ENCODE measurements at places on chromosomes 1 and 21.

DNA sequence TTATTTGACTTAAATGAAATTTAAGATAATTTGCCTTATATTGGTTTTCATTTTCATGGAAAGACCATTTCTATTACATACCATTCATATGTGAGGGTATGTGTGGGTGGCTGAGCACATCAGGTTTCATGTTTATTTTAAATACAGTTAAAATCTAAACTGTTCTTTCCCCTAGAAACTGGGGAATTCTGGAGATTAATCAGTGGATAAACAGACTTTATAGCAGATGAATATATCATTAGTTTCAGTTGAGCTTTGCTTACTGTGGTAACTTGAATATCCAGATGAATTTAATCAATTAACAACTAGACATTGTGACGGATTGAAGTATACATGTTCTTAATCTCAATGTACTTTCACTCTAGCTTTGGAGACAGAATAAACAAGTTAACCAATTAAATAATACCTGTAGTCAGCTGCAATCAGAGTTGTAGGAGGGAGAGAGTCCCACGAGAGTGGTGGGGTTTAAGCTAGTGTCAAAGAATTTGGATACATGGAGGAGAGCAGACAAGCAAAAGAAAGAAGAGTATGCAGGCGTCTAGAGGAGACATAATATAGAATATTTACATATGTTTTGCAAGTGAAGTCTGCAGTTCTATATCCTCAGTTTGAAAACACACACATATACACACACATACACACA is 97.6 kb downstream of the PDE4B start:
- no peak for DNase-seq

- DNase-seq, result no peak
Observed at GRCh38 chr1:208218237-208219097, 25.7 kb downstream of the PLXNA2 start.

- no peak for DNase-seq
Observed at GRCh38 chr1:215076322-215076721, 6.2 kb upstream of the KCNK2 start.

DNA sequence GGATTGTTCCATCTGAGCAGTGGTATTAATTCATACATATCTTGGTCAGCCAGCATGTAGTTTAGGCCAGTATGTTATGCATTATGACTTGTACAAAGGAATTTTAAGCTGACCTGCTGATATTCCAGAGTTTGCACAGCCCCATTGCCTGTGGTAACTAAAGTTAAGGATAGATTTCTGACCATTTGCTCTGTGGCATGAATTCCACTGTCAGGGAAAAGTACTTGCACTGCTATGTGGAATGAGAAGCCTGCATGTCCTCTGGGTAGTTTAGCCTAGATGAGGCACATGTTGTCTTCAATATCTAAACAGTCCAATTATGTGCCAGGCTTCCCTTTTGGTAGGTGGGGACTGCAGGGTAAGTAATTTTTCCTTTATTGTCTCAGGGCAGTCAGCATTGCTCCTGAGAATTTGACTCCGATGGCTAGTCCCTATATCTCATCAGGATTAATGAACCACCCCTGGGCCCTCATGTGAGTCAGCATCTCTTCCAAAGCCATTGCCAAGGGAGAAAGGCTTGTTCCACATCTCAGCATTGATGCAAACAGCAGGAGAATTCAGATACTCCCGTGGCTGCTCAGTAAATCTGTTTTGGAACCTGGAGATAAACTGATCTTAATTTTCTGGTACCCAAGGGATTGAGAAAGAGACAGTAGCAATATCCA is 30.2 kb downstream of the NEK7 start:
- no peak for DNase-seq

GRCh38 chr1:147377263-147378246 is 135.1 kb downstream of the CHD1L start:
- DNase-seq, result no peak

- DNase-seq, result no peak
Observed at GRCh38 chr21:37073417-37074196, 553 bp downstream of the TTC3 start.

GRCh38 chr1:156153362-156153761 is at the start of gene SEMA4A:
TSS of gene SEMA4A (plus strand) at chr1:156153585. CDS start at chr1:156154579, 994 bp downstream.
- DNase-seq, result no peak

GRCh38 chr1:36133484-36133883 is 8.5 kb upstream of the COL8A2 start:
- DNase-seq, result no peak

DNA sequence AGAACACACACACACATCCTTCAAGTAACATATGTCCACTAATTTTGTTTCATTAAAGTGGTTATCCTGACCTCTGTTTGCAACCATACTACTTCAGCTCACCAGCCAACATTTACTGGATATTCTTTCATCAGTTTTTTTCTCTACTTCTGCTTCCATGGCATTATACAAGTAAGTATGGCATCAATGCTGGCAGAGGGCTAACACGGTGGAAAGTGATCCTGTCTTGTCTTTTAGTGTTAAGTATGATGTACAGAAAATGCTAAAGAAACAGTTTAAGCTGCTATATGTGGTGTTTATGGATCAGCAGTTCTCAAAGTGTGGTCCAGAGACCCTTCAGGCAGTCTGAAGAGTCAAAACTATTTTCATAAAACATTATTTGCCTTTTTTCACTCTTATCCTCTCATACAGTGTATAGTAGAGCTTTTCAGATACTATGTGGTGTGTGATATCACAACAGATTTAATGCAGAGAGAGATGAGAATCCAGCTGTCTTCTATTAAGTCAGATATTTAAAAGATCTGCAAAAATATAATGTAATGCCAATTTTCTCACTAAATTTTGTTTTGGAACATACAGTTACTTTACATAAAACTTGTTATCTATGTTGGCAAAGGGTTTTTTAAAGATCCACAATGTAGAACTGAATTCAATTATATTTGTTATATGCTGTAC is 46.6 kb downstream of the FOXJ3 start:
- DNase-seq, result no peak

- DNase-seq, result no peak
Observed at GRCh38 chr1:31987135-31987619, 26.5 kb upstream of the KHDRBS1 start.

- DNase-seq, result no peak
Observed at GRCh38 chr1:113369040-113369439, 21.3 kb upstream of the MAGI3 start.

- no peak for DNase-seq
Observed at GRCh38 chr1:63362578-63362977, 4.8 kb upstream of the ALG6 start.

GRCh38 chr21:31879241-31879650 is 6.4 kb downstream of the HUNK start:
- DNase-seq, result no peak

DNA sequence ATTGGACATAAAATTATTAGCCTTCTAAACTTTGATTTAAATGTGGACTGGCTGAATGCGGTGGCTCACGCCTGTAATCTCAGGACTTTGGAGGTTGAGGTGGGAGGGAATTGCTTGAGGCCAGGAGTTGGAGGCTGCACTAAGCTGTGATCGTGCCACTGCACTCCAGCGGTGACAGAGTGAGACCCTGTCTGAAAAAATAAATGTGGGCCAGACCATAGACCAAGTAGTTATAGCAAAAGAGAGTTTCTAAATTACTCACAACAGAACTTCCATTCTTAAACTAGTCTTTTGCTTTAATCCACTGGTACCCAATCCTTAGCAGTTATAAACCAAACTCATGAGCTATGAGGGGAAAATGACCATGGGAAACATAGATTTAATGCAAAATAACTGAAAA is 35.2 kb downstream of the RAP1A start:
- no peak for DNase-seq

GRCh38 chr1:198167436-198167934 is 10.7 kb downstream of the NEK7 start:
- DNase-seq, result no peak

DNA sequence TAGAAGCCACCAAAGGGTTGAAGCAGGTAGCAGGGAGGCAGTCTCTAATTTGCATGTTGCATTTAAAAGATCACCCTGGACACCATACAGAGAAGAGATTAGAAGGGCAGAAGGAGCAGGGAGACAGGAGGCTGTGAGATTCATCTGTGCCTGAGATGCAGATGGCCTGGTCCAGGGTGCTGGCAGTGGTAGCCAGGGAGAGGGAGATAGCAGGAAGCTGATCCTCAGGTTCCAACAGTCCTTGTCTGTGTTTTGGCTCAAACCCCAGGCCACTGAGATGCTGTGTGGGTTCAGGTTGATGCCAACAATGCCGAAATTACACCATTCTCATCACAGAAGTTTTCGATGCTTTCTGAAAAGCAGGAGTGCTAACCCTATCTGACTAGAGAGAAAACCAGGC is 113.7 kb downstream of the KAZN start:
- DNase-seq, result no peak

- DNase-seq, result no peak
Observed at GRCh38 chr21:37367703-37368540, 1.3 kb downstream of the DYRK1A start.

GRCh38 chr1:54698346-54698745 is 17.3 kb upstream of the TTC4 start:
- DNase-seq, result no peak

DNA sequence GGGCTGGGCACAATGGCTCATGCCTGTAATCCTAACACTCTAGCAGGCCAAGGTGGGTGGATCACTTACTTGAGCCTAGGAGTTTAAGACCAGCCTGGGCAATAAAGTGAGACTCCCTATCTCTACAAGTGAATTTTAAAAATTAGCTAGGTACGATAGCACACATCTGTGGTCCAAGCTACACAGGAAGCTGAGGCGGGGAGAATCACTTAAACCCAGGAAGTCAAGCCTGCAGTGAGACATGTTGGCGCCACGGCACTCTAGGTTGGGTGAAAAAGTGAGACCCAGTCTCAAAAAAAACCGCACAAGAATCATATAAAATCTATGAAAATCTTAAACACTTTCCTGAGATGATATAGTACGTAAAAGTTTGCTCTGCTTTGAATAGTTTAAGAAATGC is 30.2 kb downstream of the DBT start:
- DNase-seq, result no peak

- no peak for DNase-seq
Observed at GRCh38 chr1:47416319-47417169, 459 bp downstream of the FOXE3 start.

- DNase-seq, result no peak
Observed at GRCh38 chr21:18960306-18960705, 556.7 kb upstream of the TMPRSS15 start.

DNA sequence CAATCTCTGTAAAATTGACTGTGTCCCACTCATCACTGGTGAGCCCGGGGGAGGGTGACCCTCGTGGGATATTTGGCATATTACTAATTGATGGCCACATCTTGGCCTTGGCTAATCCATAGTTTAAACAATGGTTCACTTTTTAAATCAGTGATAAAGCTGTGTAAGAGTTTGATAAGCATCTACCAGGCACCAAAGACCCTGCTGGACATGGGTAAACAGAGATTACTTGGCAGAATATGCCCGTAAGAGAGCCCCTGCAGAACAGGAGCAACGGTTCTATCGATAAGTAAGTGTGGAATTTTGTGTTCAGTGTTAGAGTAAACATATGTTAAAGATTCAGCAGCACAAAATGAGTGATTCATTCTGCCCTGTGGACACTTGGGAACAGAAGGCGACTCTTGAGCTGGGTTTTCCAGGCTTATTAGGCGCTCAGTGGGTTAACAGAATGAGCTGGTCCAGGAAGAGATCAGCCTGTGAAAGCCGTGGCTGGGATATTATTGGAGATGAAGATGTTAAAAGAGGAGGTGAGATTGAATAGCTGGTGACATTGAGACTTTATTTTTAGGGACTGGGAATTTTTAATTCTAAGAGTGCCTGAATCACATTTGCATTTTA is 55.9 kb downstream of the CNST start:
- no peak for DNase-seq

DNA sequence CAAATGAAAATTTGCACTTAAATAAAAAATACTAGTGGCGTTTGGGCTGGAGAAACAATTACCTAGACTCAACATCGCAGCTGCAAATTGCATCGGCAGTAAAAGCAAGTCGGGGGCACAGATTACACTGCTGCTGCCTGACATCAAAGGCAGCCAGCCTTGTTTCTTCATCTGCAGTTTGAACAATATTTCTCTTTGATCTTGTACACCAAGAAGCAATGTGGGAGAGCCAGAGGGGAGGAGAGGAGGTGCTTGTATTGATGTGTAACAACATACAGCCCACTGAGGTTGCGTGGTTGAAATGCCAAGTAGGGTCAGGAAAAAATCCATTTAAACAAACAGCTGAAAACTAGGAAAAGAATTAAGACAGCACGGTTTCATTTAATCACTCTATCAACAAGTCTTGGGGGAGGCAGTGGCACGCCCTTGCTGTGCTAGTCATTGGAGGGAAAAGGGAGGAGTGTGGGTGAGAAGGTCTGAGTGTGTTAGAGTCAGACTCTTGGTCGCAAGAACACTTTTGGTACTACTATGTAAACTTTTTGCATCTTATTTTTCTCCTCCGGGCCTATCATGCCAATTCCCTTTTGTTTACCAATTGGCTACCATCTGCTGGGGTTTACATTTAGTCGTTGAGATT is 456.5 kb downstream of the OMA1 start:
- DNase-seq, result no peak

GRCh38 chr1:247113733-247114271 is 9.6 kb upstream of the ZNF669 start:
- DNase-seq, result no peak

GRCh38 chr1:89171067-89171438 is 4.8 kb downstream of the GBP7 start:
- DNase-seq, result no peak

GRCh38 chr1:22959545-22960360 is 12.9 kb downstream of the LACTBL1 start:
- no peak for DNase-seq

DNA sequence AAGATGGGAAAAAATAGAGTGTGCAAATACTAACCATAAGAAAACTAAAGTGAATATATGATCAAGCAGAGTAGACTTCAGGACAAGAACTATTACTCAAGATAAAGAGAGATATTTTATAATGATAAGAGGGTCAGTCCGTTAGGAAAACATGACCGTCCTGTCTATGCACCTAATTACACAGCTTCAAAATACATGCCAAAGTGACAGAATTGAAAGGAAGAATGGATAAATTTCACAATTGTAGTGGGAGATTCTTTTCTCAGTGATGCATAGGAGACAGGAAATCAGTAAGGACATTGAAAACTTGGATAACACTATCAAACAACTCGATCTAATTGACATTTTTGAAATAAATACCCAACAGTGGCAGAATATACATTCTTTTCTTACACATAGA is 489.0 kb downstream of the CAMTA1 start:
- DNase-seq, result no peak
